ENCODE measurements at places on chromosomes 7 and 10.

DNA sequence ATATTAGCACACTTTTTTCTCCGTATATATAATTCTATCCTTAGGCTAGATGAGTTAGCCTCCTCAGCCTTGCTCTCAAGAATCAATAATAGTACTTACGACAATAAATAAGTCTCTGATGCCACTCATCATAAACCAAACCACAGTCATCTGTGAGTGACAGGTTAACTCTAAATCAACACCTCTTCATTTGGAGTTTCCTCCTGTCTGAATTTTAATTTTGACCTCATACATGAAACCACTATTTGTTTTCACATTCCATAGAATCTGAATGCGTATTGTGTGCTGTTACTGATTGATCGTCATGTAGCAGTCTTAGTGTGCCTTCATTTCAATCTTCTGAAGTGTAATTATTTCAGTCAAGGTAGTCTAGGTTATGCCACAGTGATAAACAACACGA, 85.8 kb downstream of the HGF start:
- DNase-seq, result no peak

DNA sequence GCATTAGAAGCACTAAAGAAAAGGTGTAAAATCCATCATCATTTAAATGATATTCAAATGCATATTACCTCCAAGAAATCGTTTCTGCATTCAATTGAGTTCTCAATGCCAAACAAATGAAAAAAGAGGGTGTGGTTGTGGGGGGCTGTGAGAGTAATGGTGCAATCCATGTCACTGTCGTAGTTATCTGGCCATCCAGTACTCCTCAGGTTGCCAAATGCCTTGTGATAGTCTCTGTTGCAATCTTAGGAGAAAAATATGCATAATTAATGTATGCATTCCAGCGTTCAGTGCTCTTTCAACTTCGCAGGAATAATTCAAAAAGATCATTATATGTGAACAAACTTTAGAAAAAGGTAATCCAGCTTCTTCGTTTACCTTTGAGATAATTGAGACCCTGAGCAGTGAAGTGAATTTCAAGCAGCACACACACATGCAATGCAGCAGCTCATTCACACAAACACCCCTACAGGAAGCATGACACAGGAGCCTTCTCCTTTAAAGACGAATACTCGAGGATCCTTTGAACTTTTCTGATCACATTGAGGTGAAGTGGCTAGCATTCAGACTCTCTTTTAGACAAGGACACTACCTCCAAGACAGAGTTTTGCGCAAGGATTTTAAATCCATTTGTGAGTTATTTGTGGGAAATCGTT, 73.4 kb downstream of the OR13A1 start:
- DNase-seq, result no peak

DNA sequence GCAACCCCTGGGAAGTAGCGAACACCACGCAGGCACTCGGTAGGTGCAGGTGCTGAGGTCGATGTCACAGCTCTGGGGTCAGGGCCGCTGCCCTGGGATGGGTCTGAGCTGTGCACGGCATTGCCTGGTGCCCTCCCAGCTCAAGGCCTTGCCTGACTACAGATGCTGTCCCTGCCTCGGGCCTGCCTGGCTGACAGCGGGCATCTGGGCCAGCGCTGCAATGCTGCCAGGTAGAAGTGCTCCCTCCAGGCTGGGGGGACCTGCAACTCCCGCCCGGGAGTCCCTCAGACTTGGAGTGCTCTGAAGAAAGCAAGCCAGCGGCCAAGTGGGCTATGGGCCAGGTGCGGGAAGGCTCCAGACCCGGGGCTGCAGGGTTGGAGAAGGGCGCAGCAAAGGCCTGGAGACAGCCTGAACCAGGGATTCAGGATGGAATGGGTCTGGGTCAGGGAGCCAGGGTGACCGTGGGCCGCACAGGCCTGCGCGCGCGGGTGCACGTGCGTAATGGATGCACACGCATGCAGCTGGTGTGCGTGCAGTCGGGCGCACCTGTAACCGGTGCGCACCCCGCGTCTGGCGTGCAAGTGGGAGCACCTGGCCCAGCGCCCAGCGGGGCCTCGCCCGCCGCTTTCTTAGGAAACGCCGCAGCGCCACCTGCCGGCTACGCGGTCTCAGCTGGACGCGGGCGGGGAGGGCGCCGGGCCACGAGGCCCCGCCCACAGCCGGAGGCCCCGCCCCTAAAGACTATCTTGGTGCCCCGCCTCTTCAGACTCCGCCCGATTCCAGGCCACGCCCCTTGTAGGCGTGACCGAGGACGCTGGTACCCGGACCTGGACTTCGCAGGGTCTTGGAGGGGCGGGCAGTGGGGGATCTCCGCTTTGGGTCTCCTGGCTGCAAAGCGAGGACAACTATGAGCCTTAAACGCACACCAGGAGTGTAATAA, 46.7 kb downstream of the MICALL2 start:
- peak; percentile 75 for DNase-seq

GRCh38 chr7:134297489-134297888, 19.2 kb downstream of the SLC35B4 start:
- DNase-seq, result no peak

GRCh38 chr10:101358706-101359300, 4.8 kb downstream of the BTRC start:
- no peak for DNase-seq

GRCh38 chr10:71547876-71548846, 151.4 kb downstream of the CDH23 start:
- DNase-seq, result no peak

Data from stimulated activated CD8-positive, alpha-beta memory T cell treated with anti-CD3 and anti-CD28 coated beads, Interleukin-4, amount 100 ng/mL, for 4 hours (primary cell).